ENCODE measurements at places on chromosomes 16 and 17.

- no peak for DNase-seq
These were observed 1.1 kb upstream of the HOXB7 start for GRCh38 chr17:48611681-48612455.

DNA sequence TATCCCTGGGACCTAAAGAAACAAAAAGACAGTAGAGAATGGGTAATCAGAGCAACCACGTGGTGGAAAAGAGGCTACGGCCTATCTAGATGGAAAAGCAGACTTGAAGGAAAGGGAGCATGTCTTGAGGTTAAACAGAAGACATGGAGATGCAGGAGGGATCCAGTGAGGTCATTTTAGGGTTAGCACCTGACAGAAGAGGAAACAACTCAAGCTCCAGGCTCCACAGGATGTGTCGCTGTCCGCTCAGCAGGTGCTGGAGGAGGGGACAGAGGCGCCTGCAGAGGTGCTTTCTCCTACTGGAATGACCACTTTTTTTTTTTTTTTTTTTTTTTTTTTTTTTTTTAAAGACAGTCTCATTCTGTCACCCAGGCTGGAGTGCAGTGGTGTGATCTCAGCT, 47.5 kb upstream of the CLEC3A start:
- DNase-seq: no peak

DNA sequence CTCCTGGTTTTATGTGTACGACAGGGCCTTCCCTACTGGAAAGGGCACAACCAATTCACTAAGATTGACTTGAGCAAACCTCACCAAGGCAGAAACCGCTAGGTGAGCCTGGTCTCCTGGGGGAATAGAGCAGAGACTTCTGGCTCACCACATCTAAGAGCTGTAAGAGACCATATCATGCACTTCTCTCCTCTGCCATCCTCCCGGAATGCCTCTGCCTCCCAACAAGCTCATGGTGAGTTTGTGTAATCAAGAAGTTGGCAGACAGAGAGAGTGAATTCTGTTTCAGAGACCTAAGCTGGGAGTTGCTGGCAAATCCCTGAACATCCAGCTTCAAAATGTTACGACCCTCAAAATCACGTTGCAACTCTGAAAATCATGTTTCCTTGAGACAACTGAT, 154.8 kb downstream of the SLC39A11 start:
- DNase-seq: no peak

DNA sequence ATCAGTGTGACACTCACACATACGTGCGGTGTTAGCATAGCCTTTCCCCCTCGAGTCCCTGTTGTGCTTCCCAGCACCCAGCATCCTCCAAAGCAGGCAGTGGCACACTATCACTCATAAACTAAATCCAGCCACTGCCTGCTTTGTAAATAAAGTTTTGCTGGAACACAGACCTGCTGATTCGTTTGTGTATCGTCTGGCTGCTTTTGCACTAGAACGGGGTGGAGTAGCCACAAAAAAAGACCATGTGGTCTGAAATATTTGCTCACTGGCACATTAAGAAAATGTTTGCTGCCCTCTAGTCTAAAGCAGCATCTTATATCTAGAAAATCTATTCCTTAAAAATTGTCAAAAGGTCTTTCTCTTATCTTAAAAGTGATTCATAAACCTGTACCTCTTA, 341.2 kb upstream of the ZFHX3 start:
- DNase-seq: no peak

GRCh38 chr17:13770702-13771101, 169.0 kb upstream of the HS3ST3A1 start:
- DNase-seq: no peak

GRCh38 chr16:87647431-87648185, 45.3 kb downstream of the JPH3 start:
- DNase-seq: no peak

All from HuH-7 (cell line).